ENCODE measurements at places on chromosomes 16 and 17.

GRCh38 chr17:72101526-72101925 lies 19.3 kb upstream of the SOX9 start:
- DNase-seq: no peak

GRCh38 chr17:19307521-19307920 lies 55.0 kb downstream of the B9D1 start:
- no peak for DNase-seq

GRCh38 chr17:32357615-32358014 lies 7.7 kb downstream of the ZNF207 start:
- no peak for DNase-seq

- DNase-seq: no peak
These were observed 38.0 kb downstream of the SF3B3 start for GRCh38 chr16:70561623-70562022.

GRCh38 chr16:75248142-75248535 lies 3.3 kb downstream of the BCAR1 start:
- DNase-seq: no peak

DNA sequence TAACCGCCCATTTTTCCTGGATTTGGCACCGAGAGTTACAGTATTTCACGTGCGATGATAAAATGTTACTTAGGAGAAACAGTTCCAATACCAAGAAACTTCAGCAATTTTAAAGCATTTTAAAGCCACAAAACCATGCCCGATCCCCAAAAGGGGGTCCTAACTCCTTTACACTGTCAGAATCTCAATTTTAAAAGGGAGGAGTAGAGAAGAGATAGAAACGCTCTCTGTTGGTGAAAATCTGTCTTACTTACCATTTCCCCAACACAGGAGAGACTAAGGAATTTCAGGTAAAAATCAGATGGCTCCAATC lies 526 bp upstream of the RNASEK start:
- no peak for DNase-seq

- no peak for DNase-seq
These were observed 106.7 kb downstream of the RBFOX3 start for GRCh38 chr17:79504181-79504605.

DNA sequence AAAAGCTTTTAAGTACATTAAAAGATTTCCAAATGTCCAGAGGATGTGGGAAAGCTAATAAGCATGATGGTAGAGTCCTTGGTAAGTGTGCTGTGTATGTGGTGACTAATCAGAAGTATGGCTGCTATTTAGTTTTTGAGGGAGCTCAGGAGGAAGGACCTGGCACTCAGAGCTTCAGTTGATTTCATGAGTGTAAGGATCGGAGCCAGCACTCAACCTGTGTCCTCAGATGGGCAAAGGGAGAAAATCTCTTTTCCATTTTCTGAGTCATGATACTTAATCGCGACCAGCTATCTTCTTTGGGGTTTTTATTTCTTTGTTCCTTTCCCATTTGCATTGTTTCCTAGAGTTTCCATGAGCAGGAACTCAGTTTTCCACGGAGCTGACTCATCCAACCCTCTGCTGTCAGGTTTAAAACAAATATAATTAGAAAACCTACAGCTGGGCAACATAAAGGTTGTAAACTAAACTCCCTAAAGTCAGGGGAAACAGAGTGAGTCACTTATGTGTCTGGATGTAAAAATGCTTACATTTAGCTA lies 125.4 kb downstream of the MAP2K6 start:
- DNase-seq: no peak

- DNase-seq: no peak
These were observed 14.9 kb downstream of the GLG1 start for GRCh38 chr16:74591876-74592650.

DNA sequence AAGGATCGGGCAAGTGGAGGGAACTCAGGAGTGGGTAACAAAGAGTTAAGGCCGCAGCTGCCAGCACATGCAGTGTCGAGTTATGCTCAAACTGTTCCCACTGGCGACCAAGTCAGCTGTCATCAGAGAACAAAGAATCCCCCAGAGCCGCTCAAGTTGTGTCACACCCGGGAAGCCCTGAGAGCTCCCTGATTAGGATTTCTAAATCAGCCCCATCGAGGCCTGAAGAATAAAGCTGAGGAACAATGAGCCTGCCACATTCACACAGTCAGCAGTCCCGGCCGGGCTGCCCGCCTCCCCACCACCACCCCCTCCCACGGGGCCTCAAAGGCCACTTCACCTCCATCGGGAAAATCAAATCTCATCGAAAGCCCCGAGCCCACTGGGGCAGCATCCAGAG lies 84.5 kb downstream of the SOX9 start:
- DNase-seq: no peak

DNA sequence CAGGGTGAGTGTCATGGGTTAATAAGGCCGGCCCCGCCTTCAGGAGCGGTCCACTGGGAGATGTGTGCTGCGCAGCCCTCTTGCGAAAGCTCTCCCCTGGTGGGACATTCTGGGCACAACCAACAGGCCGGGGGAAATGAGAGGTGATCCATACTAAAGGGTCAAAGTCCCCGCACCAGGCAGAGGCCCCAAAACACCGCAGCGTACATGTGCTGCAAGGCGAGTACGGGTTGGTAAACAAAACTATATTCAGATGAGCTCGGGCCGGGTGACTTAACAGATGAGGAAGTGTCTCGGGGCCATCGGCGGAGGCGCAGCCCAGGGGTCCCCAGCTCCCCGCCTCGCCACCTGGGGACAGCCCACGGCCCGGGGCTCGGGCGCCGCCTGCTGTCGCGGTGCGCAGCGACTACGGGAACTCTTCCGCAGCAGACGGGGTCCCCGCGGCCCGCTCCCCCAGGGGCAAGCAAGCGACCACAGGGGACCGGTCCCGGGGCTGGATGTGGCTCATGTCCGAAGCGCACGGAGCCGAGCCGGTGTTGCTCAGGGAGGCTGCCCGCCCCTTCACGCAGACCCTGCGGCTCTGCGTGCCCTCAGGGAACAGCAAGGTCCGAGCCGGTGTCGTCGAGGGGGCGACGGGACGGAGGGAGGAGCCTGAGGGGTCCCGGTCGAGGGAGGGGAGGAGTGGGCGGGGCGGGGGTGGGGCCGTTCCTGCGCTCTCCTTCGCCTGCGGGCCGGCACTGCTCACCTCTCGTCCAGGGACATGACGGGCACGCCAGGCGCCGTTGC lies at the start of gene RAB37:
Gene RAB37, plus strand, starts transcription at position 744 of the 786 bp plus-strand sequence. Its CDS starts 17 bp downstream, at position 761.
- DNase-seq: peak; percentile 58

DNA sequence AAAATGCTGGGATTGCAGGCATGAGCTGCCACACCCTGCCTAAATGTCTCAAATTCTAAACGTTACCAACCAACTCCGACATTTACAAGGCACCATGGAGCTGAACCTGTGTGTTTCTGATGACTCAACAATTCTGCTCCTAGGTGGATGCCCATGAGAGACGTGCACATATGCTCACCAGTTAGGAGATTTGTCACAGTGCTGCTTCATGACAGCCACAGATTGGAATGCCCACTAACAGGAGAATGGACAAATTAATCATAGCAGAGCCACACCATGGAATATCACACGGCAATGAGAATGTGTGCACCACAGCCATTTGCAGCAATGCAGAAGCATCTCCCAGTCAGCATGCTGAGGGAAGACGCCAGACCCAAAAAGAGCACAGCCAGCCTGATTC lies 8.0 kb upstream of the KCNG4 start:
- DNase-seq: no peak

- no peak for DNase-seq
These were observed 266.7 kb downstream of the SHISA9 start for GRCh38 chr16:13168091-13168572.

GRCh38 chr16:54509456-54509855 lies 222.9 kb upstream of the IRX3 start:
- DNase-seq: no peak

GRCh38 chr16:3496386-3496785 lies 1.1 kb upstream of the C16orf90 start:
- DNase-seq: no peak

- no peak for DNase-seq
These were observed 46.5 kb downstream of the FAM222B start for GRCh38 chr17:28796062-28796461.

DNA sequence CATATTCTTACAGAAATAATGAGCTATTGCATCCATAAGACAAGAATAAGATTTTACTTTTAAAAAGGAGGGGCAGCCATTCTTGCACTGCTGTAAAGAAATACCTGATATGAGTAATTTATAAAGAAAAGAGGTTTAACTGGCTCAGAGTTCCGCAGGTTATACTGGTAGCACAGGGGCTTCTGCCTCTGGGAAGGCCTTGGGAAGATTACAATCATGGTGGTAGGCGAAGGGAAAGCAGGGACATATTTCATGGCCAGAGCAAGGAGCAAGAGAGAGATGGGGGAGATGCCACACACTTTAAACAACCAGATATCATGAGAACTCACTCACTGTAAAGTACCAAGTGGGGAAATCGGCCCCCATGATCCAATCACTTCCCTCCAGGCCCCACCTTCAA lies 20.9 kb upstream of the CSNK2A2 start:
- no peak for DNase-seq
